ENCODE measurements at places on chromosomes 5 and 9.

- DNase-seq = no peak
These were observed 87.7 kb downstream of the ANGPTL2 start for GRCh38 chr9:127034691-127035090.

DNA sequence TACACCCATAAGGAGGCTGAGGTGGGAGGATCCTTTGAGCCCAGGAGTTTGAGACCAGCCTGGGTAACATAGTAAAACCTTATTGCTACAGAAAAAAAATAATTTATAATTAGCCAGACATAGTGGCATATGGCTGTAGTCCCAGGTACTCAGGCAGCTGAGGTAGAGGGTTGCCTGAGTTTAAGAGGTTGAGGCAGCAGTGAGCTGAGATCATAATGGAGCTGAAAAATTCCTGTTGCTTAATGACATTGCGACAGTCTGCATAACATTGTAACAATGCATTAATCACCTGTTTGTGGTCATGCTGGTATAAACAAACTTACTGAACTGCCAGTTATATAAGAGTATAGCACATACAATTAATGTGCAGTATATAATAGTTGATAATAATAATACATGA lies 214.2 kb downstream of the TRIM32 start:
- no peak for DNase-seq

DNA sequence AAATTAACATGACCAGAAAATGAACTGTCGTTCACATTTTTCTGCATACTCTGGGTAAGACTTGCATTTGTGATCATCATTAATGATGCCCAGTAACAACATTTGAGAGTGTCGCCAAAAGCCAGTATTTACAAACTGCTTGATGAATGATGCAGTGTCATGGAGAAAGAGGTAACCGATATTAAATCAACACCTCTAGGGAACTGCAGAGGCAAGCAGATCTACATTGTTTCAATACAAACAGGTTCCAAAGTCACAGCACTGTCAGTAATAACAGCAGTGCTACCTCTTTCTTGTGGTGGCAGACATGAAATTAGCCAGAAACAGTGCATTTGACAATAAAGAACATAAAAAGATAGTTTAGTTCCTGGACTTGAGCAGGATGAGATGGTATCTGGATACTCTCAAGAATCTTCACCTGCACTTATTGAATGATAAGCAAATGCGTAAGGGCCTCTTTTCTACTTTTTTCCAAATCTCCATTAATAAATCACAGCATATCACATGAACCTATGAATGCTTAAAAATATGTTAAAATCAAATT lies 456.6 kb downstream of the ARHGEF28 start:
- no peak for DNase-seq

DNA sequence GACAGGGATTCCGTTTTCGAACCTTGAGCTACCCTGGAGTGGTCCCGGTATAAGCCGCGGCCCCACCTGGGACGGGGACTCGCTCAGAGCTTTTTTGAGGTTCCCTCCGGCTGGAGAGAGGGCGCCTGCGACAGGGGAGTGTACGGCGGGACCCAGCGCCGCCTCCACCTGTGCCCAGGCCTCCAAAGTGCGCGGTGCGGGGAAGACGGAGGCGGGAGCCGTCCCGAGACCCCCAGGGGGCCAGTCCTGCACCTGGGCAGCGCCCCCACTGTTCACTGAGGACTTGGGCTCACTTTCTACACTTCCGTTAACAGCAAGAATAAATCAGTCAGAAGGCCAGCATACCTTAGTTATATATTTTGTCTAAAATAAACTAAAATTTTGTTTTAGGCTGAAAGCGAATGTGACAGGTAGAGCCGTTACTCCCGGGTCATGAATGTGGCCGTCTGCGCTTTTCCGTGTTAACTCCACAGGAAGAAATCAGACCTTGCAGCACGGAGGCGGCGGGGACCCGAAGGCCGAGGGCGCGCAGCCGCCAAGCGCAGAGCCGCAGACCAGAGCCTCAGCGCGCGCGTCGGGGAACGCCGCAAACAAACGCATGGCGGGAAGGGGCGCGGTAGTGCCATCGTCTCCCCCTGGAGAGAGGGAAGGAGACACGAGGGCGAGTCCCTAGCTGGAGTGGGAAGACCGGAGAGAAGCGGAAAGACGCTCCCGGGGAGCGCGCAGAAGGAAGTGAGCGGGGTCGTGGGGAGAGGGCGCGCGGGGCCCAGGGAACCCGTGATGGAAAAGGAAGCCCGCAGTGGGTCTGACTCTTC lies 14.1 kb downstream of the TRIM7 start:
- DNase-seq = peak; percentile 76

- no peak for DNase-seq
These were observed 133.2 kb upstream of the PANK3 start for GRCh38 chr5:168712280-168712924.
